ENCODE measurements at places on chromosomes 11 and 22.

DNA sequence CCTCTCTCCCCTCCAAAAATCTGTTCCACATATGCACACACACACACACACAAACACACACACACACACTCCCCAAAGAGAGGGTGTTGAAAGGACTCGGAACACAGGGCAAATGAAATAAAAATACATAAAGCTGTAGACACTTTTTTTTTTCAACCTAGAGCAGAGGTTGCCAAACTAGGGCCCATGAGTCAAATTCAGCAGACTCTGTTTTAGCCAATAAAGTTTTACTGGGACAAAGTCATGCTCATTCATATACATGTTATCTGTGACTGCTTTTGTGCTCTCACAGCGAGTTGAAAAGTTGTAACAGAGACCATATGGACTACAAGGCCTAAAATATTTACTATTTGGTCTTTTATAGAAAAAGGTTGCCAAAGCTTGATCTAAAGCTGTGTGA, 8.9 kb downstream of the IMMP1L start:
- H3K36me3 ChIP-seq = peaks cover 15% of the 10 kb centered on the region
- H3K27me3 ChIP-seq = no peaks in the 10 kb centered on the region
- peaks cover 5% of the 10 kb centered on the region for H3K4me1 ChIP-seq
- no peak overlapping the region for H3K27ac ChIP-seq

GRCh38 chr22:19523240-19524169, 705 bp downstream of the CLDN5 start:
- no peak overlapping the region for H3K4me3 ChIP-seq
- peaks cover 19% of the 10 kb centered on the region for H3K4me1 ChIP-seq
- peaks cover 48% of the 10 kb centered on the region for H3K27me3 ChIP-seq
- no peak for DNase-seq
- peaks cover 7% of the 10 kb centered on the region for H3K36me3 ChIP-seq

GRCh38 chr22:23909296-23909898, 15.2 kb downstream of the MIF start:
- H3K4me1 ChIP-seq = peaks cover 8% of the 10 kb centered on the region
- H3K27ac ChIP-seq = no peak overlapping the region
- no peak for DNase-seq
- no peaks in the 10 kb centered on the region for H3K27me3 ChIP-seq
- no peak overlapping the region for H3K4me3 ChIP-seq

DNA sequence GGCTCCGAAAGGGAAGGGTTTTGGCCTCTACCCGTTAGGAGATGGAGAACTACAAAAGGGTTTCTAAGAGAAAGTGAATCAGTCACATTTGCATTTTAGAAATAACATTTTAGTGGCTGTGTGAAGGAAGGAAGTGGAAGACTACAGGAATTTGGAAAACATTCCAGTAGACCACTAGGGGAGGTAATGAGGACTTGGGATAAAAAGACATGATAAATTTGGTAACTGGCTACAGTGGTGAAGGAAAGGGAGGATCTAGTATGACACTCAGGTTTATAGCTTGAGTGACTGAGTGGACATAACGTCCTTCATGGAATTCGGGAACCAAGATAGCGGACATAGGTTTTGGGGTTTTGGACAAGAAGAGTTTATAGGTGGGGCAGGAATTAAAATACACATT, 7.0 kb upstream of the RRM1 start:
- H3K36me3 ChIP-seq = peaks cover 38% of the 10 kb centered on the region
- no peaks in the 10 kb centered on the region for H3K27me3 ChIP-seq
- H3K4me3 ChIP-seq = no peak overlapping the region
- H3K27ac ChIP-seq = no peak overlapping the region
- peaks cover 13% of the 10 kb centered on the region for H3K4me1 ChIP-seq

GRCh38 chr22:36125434-36125833, 35.1 kb downstream of the APOL3 start:
- H3K27ac ChIP-seq = no peak overlapping the region
- H3K4me3 ChIP-seq = no peak overlapping the region
- peaks cover 25% of the 10 kb centered on the region for H3K27me3 ChIP-seq
- DNase-seq = no peak
- H3K4me1 ChIP-seq = peaks cover 2% of the 10 kb centered on the region
- H3K36me3 ChIP-seq = no peaks in the 10 kb centered on the region

GRCh38 chr11:122843281-122844141, 5.2 kb downstream of the CRTAM start:
- H3K4me1 ChIP-seq = peaks cover 23% of the 10 kb centered on the region
- peak overlapping the region; percentile 54 for H3K4me3 ChIP-seq
- no peaks in the 10 kb centered on the region for H3K27me3 ChIP-seq
- H3K27ac ChIP-seq = no peak overlapping the region
- DNase-seq = peak; percentile 8
- H3K36me3 ChIP-seq = no peaks in the 10 kb centered on the region

- peaks cover 6% of the 10 kb centered on the region for H3K4me1 ChIP-seq
- H3K27ac ChIP-seq = no peak overlapping the region
- no peaks in the 10 kb centered on the region for H3K27me3 ChIP-seq
- H3K4me3 ChIP-seq = no peak overlapping the region
- H3K36me3 ChIP-seq = no peaks in the 10 kb centered on the region
Observed at GRCh38 chr11:1171985-1172728, 14.4 kb downstream of the MUC5AC start.

DNA sequence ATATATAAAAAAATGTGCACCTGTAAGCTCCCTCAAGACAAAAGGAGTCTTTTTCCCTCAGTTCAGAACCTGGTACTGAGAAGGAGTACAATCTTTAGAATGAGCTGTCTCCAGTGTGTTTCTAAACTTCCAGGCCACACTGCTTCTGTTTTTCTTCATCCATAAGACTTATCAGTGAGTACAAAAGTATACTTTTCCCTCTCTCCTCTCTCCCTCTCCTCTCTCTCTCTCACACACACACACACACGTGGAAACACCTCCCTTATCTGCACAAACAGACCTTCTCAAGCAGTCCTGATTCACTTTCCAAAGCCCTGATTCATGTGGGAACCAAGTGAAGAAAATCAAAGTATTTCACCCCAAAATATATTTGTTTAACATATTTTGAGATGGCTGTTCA, 220.7 kb upstream of the UBASH3B start:
- no peaks in the 10 kb centered on the region for H3K36me3 ChIP-seq
- H3K27ac ChIP-seq = no peak overlapping the region
- DNase-seq = no peak

GRCh38 chr22:44723801-44724200, 21.8 kb downstream of the PRR5 start:
- no peak for DNase-seq
- H3K27ac ChIP-seq = no peak overlapping the region
- peaks cover 6% of the 10 kb centered on the region for H3K4me1 ChIP-seq
- H3K27me3 ChIP-seq = no peaks in the 10 kb centered on the region

- H3K4me1 ChIP-seq = peaks cover 71% of the 10 kb centered on the region
- peak overlapping the region; percentile 68 for H3K27ac ChIP-seq
- DNase-seq = no peak
- H3K27me3 ChIP-seq = no peaks in the 10 kb centered on the region
Observed at GRCh38 chr11:128615076-128615475, 27.7 kb upstream of the ETS1 start.

- peaks cover 4% of the 10 kb centered on the region for H3K27me3 ChIP-seq
- no peak overlapping the region for H3K4me3 ChIP-seq
Observed at GRCh38 chr11:70796648-70797227, 398.4 kb downstream of the CTTN start.

GRCh38 chr11:131895865-131896264, 525.5 kb downstream of the NTM start:
- no peaks in the 10 kb centered on the region for H3K27me3 ChIP-seq
- H3K4me3 ChIP-seq = no peak overlapping the region
- no peaks in the 10 kb centered on the region for H3K36me3 ChIP-seq
- no peak for DNase-seq

DNA sequence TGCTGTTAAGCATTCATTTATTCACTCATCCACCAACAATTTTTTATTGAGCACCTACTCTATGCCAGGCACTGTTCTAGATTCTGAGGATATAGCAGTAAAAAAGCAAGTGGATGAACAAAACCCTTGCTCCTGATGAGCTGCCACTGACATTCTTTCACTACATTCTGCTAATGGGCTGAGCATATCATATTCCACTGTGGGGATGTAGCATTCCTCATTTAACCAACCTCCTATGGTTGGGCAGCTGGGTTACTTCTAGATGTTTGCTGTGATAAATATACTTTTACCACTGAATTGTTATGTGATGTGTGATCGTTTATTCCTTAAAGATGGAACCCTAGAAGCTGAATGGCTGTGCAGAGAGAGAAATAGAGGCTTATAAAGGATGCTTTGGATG, 176.9 kb downstream of the MN1 start:
- no peak for DNase-seq
- no peak overlapping the region for H3K4me3 ChIP-seq
- H3K27ac ChIP-seq = no peak overlapping the region
- no peaks in the 10 kb centered on the region for H3K27me3 ChIP-seq
- H3K4me1 ChIP-seq = no peaks in the 10 kb centered on the region

DNA sequence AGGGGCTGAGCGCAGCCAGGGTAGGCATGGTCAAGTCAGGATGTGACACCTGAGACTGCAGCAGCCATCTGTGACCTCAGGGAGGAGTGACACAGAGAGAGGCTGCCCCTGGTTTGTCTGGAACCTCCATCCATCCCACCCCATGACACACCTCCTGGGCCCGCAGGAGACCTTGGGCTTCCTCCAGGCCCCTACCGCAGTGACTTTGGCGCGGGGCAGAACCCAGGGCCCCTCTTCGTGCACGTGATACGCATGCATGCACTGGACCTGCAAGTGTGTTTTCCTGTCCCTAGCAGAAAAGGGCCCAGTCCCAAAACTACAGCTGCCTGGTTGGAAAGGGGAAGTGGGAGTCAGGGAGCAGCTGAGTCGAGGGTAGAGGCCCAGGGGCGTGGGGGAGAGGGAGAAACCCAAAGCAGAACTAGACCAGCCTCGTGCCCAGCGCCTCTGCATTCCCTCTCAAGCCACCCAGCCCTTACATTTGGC, 7.9 kb upstream of the CYTH4 start:
- H3K27me3 ChIP-seq = no peaks in the 10 kb centered on the region
- H3K27ac ChIP-seq = peak overlapping the region; percentile 84
- peaks cover 56% of the 10 kb centered on the region for H3K4me1 ChIP-seq
- H3K36me3 ChIP-seq = no peaks in the 10 kb centered on the region
- peak overlapping the region; percentile 20 for H3K4me3 ChIP-seq

DNA sequence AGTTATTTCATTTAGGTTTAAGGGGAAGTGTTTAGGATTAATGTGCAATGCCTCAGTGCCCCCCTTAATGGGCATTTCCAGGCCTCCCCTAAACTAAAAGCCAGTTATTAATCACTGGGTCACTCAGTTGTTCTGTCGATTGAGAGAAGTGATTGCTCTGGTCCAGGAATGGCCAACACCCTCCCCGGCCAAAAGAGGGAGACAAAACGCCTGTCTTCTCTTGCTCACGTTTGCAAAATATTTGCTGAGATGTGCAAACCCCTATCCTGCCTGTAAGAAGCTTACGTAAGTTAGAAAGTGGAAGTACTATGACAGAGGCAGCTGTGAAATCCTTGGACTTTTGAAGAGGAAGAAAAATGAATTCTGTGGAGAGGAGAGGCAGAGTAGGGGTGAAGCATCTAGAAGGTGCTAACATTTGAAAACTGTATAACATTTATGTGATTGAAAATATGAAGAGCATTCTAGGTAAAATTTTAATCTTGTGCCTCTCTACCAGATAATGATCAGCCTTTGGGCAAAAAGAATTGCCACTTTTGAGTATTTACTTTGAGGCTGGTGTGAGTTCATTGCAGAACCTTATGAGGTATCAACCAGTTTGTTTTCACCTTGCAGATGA, 37.7 kb downstream of the NTM start:
- peaks cover 5% of the 10 kb centered on the region for H3K27me3 ChIP-seq
- no peaks in the 10 kb centered on the region for H3K4me1 ChIP-seq
- H3K4me3 ChIP-seq = no peak overlapping the region
- H3K36me3 ChIP-seq = no peaks in the 10 kb centered on the region
- H3K27ac ChIP-seq = no peak overlapping the region

DNA sequence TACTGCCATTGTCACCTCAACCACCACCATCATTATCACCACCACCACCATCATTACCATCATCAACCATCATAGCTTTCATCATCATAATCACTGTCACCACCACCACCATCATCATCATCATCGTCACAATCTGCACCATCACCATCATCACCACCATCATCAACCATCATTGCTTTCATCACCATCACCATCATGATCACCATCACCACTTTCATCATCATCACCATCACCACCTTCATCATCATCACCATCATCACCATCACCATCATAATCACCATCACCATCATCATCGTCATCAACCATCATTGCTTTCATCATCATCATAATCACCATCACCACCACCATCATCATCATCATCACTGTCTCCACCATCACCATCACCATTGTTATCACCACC, 8.7 kb upstream of the OSBPL5 start:
- H3K27me3 ChIP-seq = peaks cover 15% of the 10 kb centered on the region
- no peak for DNase-seq
- peaks cover 7% of the 10 kb centered on the region for H3K36me3 ChIP-seq
- H3K27ac ChIP-seq = no peak overlapping the region
- no peak overlapping the region for H3K4me3 ChIP-seq

- H3K27ac ChIP-seq = no peak overlapping the region
- no peaks in the 10 kb centered on the region for H3K4me1 ChIP-seq
- no peak overlapping the region for H3K4me3 ChIP-seq
- H3K27me3 ChIP-seq = peaks cover 25% of the 10 kb centered on the region
- H3K36me3 ChIP-seq = no peaks in the 10 kb centered on the region
- no peak for DNase-seq
Observed at GRCh38 chr22:45478108-45478771, 24.4 kb upstream of the FBLN1 start.

- H3K4me1 ChIP-seq = no peaks in the 10 kb centered on the region
- peaks cover 28% of the 10 kb centered on the region for H3K27me3 ChIP-seq
- no peaks in the 10 kb centered on the region for H3K36me3 ChIP-seq
- no peak overlapping the region for H3K4me3 ChIP-seq
- no peak for DNase-seq
Observed at GRCh38 chr11:12019337-12019736, 10.9 kb upstream of the DKK3 start.

- H3K27ac ChIP-seq = no peak overlapping the region
- peaks cover 3% of the 10 kb centered on the region for H3K4me1 ChIP-seq
- peaks cover 43% of the 10 kb centered on the region for H3K36me3 ChIP-seq
- H3K4me3 ChIP-seq = no peak overlapping the region
- H3K27me3 ChIP-seq = no peaks in the 10 kb centered on the region
Observed at GRCh38 chr11:13354335-13354734, 76.7 kb downstream of the BMAL1 start.

DNA sequence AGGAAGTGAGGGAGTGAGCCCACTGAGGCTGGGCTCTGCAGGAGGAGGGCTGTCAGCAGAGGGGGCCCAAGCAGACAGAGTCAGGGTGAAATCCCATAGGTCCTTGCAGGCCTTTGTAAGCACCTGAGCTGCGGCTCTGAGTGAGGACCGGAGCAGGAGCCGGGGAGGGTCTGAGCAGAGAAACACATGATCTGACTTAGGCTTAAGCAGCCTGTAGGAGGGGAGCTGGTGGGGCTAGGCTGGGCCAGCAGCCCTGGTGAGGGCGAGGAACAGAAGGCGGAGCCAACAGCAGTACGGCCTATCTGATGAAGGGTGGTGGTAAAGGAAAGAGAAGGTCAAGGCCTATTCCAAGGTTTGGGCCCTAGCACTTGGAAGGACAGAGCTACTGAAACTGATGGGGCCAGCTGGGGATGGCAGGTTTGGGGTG, 26.9 kb upstream of the CBX7 start:
- no peak for DNase-seq
- H3K27ac ChIP-seq = no peak overlapping the region
- H3K27me3 ChIP-seq = peaks cover 22% of the 10 kb centered on the region
- peaks cover 8% of the 10 kb centered on the region for H3K4me1 ChIP-seq

Data from stimulated activated naive B cell treated with anti-CD40 and anti-IgM and Interleukin-4, amounts not matched to agents 10 μg/mL and 1 μg/mL and 100 μg/mL, for 72 hours (primary cell).